Tibial artery (tissue), 4 donors: ENCODE measurements at places on chromosomes 1 and 21.

DNA sequence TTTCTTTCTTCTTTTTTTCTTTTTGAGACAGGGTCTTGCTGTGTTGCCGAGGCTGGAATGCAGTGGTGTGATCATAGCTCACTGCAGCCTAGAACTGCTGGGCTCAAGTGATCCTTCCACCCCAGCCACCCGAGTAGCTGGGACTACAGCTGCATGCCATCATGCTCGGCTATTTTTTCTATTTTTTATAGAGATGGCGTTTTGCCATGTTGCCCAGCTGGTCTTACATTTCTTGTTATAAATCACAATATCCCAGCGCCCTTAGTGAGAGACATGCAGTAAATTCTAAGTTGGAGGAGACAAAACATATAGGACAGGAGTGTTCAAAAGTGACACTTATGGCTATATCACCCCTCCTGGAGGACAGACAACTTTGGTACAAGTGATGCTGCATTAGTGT, 31.3 kb upstream of the ACTN2 start:
- no peak for DNase-seq

- no peak for DNase-seq
These were observed 163.6 kb downstream of the CAMTA1 start for GRCh38 chr1:6948861-6949260.

- DNase-seq: no peak
These were observed 376.5 kb downstream of the LRRIQ3 start for GRCh38 chr1:73821520-73821919.

- no peak for DNase-seq
These were observed 12.1 kb downstream of the TRAPPC3 start for GRCh38 chr1:36137226-36137625.

DNA sequence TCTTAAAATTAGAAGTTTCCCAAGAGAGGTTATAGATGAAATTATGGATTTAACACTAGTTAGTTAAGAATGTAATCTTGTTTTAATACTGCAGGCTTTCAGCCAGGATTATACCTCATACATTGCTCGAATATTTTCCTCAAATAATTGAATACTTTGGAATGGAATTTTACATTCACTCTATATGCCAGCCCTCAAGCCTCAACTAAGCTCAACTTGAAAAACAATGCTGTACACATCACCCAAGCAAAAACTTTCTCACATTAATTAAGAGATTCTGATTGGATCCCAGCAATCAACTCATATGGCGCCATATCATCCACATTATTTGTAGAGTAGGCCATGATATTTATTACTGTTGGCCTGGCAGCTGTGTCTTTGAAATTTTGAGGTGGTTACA, 710.7 kb upstream of the ADAMTS5 start:
- no peak for DNase-seq

GRCh38 chr1:200528858-200529606, 91.5 kb downstream of the KIF14 start:
- DNase-seq: no peak

DNA sequence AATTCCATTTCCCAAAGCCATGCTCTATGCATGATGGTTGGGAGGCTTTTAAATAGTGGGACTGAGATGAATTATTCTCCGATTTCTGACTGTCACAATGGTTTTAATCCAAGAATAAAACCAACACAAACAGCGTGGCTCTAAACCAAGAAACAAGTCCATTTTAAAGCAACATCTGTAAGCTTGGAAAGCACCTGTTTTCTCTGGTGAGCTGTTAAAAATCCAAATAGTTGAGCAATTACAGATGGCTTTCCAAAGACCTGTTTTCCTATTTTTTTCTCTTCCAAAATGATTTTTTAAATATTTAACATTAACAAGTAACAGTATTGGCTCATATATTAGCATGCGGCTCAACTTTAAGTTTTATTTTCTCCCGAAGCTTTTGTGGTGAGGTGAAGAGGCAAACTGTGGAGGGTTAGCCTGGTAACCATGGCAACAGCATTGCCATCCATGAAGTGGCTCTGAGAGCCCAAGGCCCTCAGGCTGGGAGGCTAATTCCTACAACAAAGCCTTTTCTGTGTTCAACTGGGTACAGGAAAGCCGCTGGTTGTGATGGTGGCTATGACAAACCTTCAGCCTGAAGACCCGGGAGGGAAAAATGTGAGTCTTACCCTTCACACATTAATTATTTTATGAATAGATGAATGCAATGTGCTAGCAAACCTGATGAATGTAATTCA, 56.7 kb upstream of the B3GALT5 start:
- no peak for DNase-seq

GRCh38 chr1:166258017-166258416, 91.2 kb upstream of the FAM78B start:
- no peak for DNase-seq

- DNase-seq: peak; percentile 29
These were observed 8.0 kb downstream of the USP48 start for GRCh38 chr1:21774835-21775549.

- DNase-seq: no peak
These were observed 4.8 kb downstream of the RAP1A start for GRCh38 chr1:111624382-111624781.

DNA sequence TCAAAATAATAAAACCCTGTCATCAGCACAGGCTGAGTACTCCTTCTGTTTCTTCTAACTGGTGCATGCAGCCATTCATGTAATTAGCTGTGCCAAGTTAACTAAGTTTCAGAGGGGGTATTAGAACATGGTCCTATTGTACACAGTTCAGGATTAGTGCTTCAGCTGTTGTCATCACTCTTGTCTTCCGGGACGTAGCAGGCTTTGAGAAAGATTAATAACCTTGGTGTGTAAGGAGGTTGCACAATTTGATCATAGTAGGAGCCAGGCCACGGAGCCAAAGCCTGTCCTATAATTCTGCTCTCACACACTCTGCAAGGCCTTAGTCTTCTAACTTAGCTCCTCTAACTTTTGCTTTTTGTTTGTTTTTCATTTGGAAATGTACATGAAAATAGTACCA, 44.7 kb downstream of the PTGFRN start:
- DNase-seq: no peak

GRCh38 chr1:230248016-230248888, 177.9 kb downstream of the PGBD5 start:
- no peak for DNase-seq

- no peak for DNase-seq
These were observed 636 bp downstream of the WARS2 start for GRCh38 chr1:119139857-119140176.

- DNase-seq: no peak
These were observed 38.5 kb upstream of the EFCAB14 start for GRCh38 chr1:46757247-46757955.

DNA sequence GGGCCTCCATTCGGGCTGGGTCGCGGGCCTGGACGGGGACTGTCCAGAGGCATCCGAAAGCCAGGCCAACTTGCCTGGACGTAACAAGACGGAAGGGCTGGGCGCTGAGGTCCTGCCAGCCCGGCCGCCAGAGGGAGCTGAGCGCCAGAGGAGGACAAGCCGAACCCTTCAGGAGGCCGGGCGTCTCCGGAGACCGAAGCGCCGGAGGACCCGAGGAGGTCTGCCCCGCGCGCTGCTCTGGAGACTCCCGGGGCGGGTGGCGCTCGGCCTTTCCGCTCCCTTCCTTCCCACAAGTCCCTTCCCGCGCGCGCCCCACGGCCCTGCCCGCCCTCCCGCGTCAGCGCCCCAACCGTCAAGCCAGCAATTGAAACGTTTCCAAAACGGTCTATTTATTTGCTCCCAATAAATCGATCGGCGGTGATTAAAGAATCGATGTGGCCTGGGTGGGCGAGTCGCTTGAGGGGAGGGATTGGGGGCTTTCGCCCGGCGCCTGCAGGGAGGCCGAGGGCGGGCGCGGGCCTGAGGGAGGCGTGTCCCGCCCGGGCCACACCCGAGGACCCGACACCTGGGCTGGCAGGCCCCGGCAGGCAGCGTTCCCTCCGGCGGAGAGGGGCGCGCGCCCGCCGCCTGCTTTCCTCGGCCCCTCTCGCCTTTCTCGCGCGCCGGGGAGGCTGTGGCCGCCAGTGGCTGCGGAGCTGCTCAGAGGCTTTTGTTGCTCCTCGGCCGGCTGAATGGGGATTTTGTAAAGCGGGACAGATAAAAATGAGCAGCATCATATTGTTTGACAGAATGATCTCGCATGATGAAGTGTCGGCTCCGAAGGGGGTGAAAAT, 5.2 kb upstream of the FOXD3 start:
- DNase-seq: no peak

- DNase-seq: peak; percentile 71
These were observed 59.9 kb downstream of the WNT9A start for GRCh38 chr1:227887697-227888403.

DNA sequence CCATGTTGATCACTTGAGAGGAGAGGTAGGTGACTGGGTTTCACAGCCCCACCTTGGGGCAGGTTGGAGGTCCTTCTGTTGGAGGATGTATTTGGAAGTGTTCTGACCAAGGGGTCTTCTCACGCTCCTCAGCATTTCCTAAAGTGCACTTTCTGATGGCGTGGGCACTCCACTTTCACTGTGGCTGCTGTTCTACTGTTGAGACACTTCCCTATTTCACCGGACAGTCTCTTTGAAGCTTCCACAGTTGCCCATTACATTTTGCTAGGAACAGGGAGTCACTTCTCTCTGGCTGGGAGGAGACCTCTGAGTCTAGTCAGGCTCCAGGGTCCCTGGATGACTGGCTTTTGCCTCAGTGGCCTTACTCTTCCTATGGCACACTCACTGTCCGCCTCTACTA, 180.0 kb upstream of the LMO4 start:
- no peak for DNase-seq

GRCh38 chr1:54874079-54874830, 12.7 kb downstream of the DHCR24 start:
- no peak for DNase-seq

DNA sequence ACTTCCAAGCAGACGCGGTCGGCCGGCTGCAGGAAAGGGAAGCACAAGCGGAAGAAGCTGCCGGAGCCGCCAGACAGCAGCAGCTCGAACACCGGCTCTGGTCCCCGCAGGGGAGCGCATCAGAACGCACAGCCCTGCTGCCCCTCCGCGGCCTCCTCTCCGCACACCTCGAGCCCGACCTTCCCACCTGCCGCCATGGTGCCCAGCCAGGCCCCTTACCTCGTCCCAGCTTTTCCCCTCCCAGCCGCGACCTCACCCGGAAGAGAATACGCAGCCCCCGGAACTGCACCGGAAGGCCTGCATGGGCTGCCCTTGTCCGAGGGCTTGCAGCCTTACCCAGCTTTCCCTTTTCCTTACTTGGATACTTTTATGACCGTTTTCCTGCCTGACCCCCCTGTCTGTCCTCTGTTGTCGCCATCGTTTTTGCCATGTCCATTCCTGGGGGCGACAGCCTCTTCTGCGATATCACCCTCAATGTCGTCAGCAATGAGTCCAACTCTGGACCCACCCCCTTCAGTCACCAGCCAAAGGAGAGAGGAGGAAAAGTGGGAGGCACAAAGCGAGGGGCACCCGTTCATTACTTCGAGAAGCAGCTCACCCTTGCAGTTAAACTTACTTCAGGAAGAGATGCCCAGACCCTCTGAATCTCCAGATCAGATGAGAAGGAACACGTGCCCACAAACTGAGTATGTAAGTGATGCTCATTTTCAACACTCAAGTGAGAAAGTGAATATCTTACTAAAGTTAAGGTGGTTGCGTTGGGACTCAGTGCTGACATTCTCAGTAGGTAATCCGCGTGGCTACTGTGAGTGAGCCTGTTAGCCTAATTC, 25.5 kb downstream of the UTS2 start:
- DNase-seq: no peak

DNA sequence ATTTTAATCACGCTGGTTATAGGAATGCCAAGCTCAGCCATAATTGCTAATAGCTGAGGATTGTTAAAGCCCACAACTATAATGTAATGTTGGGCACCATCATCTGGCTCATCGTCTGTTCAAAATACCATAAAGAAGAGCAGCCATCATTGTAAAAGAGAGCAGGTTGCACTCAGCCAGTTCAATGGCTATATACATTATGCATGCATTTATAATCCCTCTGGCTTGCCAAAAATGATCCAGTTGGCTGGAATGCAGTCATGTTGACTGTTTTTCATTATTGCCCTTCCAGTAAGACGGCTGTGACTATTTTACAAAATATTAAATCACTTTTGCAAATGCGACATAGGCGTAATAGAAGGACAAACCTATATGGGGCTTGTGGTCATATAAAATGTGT, 85.3 kb downstream of the SPAG17 start:
- no peak for DNase-seq

- DNase-seq: no peak
These were observed 148.7 kb upstream of the DNAH14 start for GRCh38 chr1:224780736-224781135.

GRCh38 chr1:30991862-30992606, 73.5 kb downstream of the PUM1 start:
- no peak for DNase-seq

DNA sequence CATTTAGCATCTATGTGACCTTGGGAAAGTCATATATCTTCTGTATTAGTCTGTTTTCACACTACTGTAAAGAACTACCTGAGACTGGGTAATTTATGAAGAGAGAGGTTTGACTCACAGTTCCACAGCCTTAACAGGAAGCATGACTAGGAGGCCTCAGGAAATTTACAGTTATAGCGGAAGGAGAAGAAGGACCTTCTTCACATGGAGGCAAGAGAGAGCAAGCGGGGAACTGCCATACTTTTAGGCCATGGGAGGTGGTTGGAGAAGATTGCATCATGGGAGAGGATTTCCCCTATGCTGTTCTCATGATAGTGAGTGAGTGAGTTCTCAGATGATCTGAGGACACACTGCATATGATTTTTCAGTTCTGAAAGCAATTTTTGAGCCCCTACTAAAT, 87.9 kb downstream of the CLEC20A start:
- no peak for DNase-seq

DNA sequence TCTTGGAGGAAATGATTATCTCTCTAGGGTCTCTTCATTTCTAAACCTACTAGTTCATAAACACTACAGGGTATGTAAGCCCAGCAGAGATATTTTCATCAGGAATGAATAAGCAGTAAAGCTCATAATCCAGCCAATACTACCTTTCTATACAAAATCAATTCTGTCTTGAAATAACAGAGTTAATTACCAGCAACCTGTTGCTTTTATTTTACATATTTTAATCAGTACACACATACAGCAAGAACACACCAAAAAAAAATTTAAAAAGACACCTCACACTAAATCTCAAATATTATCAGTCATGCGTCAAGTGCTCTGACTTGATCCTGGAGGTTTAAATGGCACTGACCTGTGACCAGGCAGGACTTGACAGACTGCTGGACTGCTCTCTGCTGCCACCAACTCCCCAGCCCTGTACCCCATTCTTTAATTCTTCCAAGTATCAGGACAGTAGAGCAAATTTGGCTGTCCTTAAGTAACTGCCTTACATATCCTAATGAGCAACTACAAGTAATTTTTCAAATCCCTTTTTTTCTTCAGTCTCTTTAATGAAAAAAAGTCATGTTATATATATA, 98.5 kb downstream of the CDC42BPA start:
- DNase-seq: no peak

- no peak for DNase-seq
These were observed 28.4 kb downstream of the TRIM33 start for GRCh38 chr1:114482585-114482984.

GRCh38 chr1:232978091-232978634, 27.8 kb downstream of the NTPCR start:
- DNase-seq: no peak

- no peak for DNase-seq
These were observed 130.1 kb downstream of the PSMG1 start for GRCh38 chr21:39053126-39053525.

- DNase-seq: no peak
These were observed 584.9 kb downstream of the PTBP2 start for GRCh38 chr1:97306504-97306903.

- DNase-seq: no peak
These were observed 12.9 kb upstream of the DISC1 start for GRCh38 chr1:231613419-231614349.
